ENCODE measurements at places on chromosomes 12 and 14.

DNA sequence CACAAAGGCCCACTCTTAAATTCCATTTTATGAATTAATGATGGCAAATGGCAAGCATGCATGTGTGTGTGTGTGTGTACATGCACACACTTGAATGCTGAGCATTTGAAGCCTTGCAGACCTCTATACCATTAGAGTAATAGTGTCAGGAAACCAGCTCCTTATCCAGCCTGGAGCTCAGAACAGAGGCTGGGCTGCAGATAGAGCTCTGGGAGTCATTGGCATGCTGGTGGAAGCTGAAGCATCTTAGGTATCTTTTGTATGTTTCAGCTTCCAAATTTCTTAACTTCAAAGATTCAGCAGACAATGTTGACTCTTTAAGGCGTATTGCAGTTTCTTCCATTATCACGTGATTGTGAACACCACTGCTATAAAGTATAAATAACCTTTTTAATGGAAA is 192.9 kb upstream of the ARHGAP5 start:
- DNase-seq, result no peak

- DNase-seq, result no peak
Measured at GRCh38 chr14:104554608-104555429, 24.7 kb upstream of the C14orf180 start.

DNA sequence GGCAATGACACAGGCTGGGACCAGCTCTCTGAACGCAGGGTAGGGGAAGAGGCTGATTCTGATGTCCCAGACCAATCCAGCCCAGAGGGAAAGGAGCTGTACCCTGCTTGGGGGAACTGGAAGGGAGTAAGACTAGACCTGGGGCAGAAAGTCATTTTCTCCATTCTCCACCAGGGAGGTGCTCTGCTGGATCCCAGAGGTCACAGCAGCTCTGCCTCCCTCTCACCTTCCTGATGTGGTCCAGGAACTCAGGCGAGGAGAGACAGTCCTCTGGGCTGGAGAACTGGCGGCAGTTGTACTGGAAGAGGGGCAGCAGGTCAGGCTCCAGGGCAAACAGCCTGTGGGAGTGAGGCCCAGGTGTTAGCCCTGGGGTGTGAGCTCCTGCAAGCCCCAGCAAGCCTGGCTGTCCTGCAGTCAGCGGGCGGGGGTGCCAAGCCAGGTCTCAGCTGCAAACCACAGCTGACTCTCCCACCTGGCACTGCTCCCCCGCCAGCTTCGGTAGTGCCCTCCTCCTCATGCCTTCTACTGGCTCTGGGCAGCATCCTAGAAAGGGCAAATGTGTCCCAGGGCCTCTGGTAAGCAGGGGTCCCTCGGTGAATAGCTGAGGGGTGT is 1.9 kb downstream of the NGB start:
- DNase-seq, result no peak

GRCh38 chr12:132907216-132907615 is 19.8 kb upstream of the CHFR start:
- no peak for DNase-seq

DNA sequence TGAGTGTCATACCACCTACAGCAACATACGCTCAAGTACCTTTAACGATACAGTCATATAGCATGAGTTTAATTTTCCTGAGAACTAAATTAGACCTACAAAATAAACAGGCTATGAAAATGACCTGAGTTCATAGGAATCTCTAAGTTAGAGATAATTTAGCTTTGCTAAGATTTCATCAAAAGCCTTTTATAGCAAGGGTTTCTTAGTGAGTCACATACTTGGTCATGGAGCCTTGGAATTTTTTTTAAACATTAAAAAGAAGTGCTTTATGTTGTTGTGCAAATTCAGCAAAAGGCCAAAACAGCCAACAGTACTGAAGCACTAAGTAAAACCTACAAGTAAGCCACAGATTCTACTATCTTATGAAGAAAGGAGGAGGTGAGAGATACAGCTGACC is 93.6 kb upstream of the FERMT2 start:
- no peak for DNase-seq

DNA sequence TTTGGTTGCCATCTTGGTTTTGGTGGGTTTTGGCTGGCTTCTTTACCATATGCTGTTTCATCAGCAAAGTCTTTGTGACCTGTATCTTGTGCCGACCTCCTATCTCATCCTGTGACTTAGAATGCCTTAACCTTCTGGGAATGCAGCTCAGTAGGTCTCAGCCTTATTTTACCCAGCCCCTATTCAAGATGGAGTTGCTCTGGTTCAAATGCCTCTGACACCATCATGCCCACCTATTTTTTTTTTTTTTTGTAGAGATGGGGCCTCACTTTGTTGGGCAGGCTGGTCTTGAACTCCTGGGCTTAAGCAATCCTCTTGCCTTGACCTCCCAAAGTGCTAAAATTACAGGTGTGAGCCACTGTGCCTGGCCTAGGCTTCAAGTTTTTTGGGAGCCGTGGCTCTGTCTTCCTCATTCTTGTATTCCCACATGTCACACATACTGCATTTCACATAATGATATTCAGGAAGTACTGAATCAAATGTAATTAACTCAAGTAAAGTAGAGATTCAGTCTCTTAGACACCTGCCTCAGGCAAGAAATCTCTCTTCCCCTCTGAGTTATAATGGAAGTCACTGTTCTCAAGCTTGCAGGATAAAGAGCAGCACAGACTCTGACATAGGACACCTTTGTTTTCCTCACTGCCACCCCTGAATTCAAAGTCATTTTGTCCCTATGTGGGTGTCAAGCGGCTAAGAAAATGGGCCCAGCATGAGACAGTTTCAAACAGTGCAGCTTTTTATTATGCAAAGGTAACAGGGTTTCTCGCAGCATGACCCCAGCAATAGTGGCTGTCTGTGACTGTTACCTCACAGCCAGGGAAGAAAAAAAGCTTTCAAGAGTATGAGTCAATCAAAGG is 159.0 kb downstream of the PTPN11 start:
- DNase-seq, result no peak

DNA sequence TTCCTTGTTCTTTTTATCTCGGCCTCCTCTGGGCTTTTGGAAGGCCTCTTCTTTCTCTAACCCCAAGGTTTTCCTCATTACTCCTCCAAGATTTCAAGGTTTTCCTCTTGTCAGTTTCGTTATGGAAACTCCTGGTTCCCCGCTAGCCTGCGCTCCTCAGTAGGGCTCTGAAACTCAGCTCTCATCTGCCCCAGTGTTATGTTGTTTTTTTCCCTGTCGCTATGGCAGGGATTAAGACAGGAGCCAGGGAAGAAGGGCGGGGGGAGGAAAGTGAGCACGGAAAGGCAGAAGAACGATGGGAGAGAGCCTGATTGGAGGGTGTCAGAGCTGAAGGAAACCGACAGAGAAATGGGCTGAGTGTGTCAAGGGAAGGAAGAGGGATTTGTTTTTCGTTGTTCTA is 26.5 kb upstream of the JDP2 start:
- DNase-seq, result no peak

DNA sequence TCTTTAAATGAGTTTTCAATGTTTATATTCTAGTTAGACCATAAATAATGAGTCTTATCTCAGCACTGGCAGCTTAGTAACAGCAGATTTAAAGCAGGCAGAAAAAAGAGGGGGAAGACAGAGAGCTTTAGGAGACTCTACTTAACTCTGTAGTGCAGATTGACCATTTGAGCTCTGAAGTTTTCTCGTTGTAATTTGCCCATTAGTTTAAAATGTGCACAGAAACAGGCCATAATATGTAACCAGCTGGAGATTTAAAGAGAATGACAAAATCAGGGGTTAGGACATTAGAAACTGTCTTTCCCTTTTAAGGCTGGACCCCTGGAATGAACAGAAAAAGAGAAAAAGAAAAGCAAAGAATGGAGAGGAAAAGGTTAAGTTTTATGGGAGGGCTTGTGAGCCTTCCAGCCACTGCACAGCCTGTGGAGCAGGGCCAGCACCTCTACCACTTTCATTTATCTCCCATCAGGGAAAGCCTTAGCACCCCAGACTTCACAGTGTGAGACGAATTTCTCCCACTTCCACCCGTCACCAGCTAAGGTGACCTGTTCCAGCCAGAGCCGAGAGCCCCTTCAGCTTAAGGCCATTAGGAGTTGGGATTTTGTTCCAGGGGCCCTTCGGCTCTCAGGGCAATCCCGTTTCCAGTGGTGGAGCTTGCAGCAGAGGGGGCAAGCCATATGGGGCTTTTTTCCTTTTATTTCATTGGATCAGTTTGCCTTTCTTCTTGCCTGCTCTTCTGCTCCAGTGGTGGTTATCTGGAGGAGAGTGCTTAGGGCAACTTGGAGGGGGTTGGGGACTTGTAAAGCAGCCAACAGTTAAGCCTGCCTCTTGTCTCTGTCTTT is 8.0 kb downstream of the IL22 start:
- DNase-seq, result no peak

DNA sequence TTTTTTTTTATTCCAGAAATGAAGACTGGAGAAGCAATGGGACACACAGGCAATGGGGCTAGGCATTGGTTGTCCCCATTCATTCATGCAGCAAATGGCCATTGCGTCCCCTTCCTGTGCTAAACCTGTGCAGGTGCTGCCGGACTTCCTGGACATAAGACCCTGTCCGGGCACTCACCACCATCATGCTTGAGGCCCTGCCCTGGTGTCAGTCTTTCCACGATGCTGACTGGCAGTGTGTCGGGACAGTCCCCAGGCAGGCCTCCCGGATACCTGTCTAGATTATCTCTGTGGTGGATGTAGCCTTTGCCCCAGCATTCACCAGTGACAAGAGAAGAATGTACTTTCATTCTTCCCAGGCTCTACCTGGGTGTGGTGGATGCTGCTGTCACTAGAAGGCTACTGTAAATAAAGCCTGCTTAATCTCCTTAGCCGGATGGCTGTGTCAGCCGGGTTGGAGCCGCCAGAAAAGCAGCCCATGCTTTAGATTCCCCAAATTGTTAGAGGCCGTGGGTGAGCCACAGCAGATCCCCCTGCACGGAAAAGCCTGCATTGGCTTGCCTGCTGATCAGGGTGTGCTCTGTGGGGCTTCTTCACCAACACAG is 94.5 kb upstream of the PARP11 start:
- no peak for DNase-seq

GRCh38 chr12:76595056-76595455 is 35.5 kb upstream of the OSBPL8 start:
- DNase-seq, result no peak

DNA sequence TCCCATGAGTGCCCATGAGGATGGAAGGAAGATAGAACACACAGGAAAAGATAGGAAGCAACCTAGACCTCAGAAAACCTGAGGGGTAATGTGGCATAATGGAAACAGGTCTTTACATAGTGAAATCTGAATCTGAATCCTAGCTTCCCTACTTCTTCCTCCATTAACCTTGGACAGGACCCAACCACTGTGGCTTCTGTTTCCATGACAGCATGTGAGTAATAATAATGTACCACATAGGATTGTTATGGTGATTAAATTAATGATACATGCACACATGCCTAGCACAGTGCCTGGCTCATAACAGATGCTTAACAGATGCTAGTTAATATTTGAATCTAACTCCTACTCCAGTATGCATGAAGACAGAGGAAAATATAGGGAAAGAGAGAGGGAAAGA is 11.2 kb downstream of the TTC9 start:
- no peak for DNase-seq

- no peak for DNase-seq
Measured at GRCh38 chr14:56474419-56475022, 105.1 kb upstream of the TMEM260 start.

GRCh38 chr14:23569443-23570151 is 2.0 kb upstream of the AP1G2 start:
- no peak for DNase-seq

GRCh38 chr12:130632642-130633041 is 83.5 kb downstream of the RIMBP2 start:
- DNase-seq, result no peak

DNA sequence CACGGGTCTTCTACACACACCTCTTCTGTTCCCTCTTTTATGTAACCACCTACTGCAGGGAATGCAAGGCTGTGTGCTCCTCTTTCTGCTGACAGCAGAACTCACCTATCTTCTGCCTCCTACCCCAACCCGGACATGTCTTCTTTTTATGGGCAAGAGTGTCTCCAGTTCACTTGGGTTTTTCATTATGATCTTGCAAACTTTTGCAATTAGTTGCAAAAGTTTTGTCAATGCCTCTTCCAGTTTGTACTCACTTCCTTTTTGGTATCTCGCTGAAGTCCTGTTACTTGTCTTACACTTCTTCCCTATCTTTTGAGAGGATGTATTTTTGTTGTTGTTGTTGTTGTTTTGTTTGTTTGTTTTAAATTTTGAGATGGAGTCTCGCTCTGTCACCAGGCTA is 50.6 kb downstream of the DRAM1 start:
- no peak for DNase-seq

GRCh38 chr12:81610955-81611889 is 147.9 kb downstream of the PPFIA2 start:
- DNase-seq, result no peak

GRCh38 chr14:76941544-76941943 is 87.0 kb downstream of the IRF2BPL start:
- no peak for DNase-seq

DNA sequence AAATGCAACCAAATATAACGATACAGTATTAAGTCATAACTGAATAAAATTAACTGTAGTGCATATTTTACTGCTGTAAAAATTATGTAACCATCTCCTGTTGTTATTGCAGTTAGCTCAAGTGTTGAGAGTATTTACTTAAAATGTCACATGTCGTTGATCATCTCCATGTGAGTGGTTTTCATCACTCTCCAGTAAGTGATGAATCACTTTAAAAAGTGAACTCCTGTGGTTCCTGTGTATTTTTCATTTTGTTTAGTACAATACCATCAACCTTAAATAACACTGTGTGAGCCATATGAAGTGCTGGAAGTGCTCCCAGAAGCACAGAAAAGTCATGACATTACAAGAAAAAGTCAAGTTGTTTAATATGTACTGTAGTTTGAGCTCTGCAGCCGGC is 104.7 kb upstream of the SLCO1B1 start:
- DNase-seq, result no peak

DNA sequence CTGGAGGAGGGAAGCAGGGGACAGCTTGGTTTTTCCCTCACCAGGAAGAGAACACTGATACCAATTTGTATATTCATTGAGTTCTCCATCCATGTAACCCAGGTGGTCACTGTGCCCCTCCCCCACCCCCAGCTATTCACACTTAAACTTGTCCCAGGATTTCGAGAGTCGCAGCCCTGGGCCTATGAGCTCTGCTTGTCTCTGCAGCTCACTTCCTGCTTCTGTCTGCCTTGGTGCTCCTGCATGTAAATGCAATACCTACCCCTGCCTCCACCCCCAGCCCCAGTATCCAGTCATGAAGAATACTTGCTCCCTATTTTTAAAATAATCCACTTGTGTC is 452.2 kb downstream of the BCL11B start:
- DNase-seq, result no peak

GRCh38 chr14:60348211-60348610 is 99.2 kb downstream of the PPM1A start:
- DNase-seq, result no peak

DNA sequence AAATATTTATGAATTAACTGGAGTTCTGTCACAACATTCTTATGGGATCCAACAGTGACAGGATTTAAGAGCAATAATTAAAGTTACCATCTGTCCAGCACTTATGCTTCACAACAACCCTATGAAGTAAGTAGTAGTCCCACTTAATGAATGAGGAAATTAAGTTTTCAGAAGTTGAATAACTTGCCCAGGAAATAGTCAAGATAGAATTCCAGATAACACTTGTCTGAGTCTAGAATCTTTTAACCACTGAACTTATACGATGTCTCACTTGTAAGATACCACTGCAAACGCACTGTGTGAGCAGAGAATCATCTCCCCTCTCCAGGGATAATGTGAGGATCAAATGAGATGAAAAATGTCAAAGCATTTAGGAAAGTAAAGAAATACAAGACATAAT is 3.3 kb upstream of the TTC9 start:
- DNase-seq, result no peak

- DNase-seq, result no peak
Measured at GRCh38 chr12:63862187-63862968, 17.9 kb downstream of the SRGAP1 start.

All from activated CD4-positive, alpha-beta T cell treated with anti-CD3 and anti-CD28 coated beads, Interleukin-2, amount 50 U/mL, for 24 hours (primary cell).